Cardiac muscle cell (in vitro differentiated cells and primary cell): ENCODE measurements at places on chromosomes 16 and 17.

GRCh38 chr17:46777943-46778915 lies 40.3 kb downstream of the WNT3 start:
- no peak for DNase-seq

GRCh38 chr17:29292071-29292991 lies 1.6 kb downstream of the NUFIP2 start:
- DNase-seq = peak; percentile 55

DNA sequence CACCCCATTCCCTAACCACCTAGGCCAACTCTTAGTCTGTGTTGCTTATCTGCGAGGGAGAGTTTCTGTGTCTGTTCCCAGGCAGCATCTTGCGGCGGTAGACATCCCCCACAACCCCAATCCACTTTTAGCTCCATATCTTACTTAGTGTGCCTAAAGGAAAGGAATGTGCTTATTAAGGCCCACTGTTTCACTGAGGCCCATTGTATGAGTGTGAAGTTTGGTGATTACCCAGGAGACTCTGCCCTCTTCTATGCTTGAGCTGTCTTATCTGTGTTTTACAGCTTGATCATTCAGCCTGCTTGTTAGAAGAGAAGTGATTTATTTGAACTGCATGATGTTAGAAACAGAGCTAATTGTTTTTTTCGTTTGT lies 10.3 kb upstream of the MLYCD start:
- peak; percentile 60 for DNase-seq

GRCh38 chr17:9766970-9767369 lies 24.4 kb downstream of the DHRS7C start:
- no peak for DNase-seq

- no peak for DNase-seq
Measured at GRCh38 chr17:40224718-40225550, 5.8 kb downstream of the WIPF2 start.

DNA sequence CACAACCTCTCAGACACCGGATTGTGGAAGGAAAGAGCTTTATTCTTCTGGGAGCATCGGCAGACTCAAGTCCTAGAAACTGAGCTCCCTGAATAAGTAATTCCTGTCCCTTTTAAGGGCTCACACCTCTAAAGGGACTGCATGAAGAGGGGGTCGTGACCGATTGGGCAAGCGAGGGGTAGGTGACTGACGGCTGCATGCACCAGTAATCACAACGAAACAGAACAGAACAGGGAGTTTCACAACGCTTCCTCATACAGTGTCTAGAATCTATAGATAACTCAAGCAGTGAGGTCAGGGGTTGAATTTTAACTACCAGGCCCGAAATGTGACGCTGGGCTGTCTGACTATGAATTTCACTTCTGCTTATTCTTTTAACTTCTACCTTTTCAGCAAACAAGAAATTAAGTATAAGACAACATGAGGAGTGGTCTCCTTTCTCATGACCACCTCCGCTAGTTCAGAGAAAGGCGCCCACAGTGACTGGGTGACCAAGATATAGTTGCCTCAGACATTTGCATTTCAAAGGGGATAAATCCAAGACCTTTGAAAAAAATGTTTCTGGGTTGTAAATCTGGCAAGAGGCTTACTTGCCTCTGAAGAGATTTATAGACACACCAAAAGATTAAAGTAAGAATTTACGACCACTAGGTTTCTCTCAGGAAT lies 88.4 kb upstream of the ATF7IP2 start:
- no peak for DNase-seq

GRCh38 chr17:71440513-71440912 lies 680.3 kb upstream of the SOX9 start:
- DNase-seq = no peak

DNA sequence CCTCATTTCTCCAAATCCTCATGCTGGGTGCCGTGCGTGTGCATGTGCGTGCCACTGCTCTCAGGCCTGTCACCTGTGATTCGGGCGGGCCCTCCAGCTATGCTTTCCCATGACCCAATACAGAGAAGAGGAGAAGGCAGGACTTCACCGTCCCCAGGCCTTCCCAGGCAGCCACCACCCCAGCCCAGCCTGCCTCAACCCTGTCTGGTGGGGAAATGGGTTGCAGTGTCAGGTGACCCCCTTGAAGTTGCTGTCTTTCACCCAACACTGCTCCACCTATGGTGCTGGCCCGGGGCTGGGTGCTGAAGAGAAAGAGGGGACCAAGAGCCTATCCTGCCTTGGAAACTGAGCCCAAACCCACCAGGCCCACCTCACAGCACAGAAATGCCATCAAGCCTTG lies 94.7 kb downstream of the GOSR1 start:
- DNase-seq = no peak

DNA sequence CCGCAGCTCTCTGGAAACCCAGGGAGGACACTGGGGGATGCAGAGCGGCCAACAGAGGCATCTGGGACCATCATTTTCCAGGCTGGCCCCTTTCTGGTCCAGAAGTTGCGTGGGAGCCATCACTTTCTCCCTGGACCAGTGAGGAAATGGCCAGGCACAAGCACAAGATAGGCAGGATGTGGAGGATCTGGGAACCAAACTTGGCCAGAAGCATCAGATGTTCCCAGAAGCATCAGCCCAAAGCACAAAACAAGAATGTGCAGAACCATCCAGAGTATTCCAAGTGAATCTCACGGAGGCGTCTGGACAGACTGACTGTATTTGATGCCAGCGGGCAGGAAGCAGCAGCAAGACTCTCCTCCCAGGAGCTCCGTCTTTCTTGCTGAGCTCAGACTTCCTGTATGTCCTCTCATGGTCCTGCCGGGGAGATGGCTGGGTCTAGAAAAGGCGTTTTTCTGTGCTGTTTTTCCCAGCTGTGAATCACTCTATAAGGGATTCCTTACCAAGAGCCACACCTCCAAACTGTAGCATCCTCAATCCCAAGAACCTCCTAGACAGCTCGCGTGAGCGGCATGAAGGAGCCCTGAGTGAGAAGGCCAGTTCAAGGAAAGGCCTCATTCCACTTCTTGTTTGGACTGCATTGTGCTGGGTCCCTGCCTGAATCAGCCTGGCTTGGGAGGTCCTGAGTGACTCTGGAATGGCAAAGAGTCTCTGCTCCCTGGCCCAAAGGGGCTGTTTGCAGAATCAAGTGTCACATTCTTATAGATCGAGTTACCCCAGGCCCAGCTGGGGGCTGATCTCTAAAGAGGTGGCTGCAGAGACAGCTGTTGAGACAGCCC lies 49.5 kb upstream of the MTSS2 start:
- no peak for DNase-seq

DNA sequence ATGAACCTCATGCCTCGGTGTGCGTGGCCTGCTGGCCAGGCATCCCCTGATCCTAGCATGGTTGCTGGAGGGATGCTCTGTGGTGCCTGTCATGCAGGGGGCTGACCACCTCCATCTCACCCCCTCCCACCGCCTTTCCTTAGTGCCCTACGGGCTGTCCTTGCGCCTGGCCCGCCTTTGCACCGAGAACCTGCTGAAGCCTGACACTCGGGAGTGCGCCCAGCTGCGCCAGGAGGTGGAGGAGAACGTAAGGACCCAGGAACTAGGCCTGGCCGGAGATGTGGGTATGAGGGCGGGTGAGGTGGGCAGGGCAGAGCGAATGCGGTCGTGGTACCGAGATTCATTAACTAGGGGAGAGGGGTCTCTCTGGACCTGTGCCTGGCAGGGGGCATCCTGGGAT lies 19.0 kb downstream of the ITGB4 start:
- DNase-seq = no peak

DNA sequence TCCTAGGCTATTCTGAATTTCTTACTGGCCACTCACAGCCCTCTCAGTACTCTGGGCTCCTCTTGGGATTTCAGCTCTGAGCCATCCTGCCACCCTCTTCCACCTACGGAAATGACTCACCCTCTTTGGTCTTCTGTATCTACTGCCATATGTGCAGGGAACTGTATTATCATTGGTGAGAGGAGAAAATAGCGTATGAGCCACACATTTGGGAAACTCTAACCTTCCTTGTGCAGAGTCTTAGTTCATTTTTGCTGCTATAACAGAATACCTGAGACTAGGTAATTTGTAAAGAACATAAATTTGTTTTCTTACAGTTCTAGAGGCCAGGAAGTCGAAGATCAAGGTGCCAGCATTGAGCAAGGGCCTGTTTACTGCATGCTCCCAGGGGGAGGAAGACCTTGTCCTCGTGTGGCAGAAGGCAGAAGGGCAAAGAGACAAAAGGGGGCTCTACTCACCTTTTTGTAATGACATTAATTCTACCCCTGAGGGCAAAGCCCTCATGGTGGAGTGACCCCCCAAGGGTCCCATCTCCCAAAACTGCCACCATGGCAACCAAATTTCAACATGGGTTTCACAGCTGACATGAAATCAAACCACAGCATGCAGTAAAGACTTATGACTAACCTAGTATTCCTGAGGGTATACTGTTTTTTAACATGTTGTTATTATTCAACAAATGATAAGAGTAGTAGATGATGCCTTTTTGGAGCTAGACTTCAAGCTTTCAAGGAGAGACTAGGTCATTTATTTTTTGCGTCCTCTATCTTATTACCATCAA lies 191.8 kb downstream of the PRKCA start:
- peak; percentile 85 for DNase-seq

GRCh38 chr16:14309906-14310305 lies 238.8 kb downstream of the MRTFB start:
- DNase-seq = no peak

GRCh38 chr16:77191259-77191969 lies 424 bp downstream of the MON1B start:
- peak; percentile 13 for DNase-seq

DNA sequence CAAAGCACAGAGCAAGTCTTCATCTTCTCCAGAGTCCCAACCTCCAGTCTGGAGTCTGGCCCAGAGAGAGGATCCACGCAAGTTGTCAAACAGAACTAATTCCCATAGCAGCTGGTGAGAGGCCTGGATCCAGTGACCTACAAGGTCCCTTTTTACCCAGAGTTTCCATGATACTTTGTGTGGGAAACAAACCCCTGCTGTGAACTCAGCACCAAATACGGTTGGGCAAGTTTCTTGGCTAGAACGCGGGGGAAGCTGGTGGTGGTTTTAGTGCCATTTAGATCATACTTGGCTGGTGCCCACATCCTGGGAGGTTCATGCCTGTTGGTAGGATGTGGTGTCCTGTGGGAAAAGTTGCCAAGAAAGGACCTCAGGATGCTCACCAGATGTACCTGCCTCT lies 18.1 kb downstream of the TMC7 start:
- DNase-seq = peak; percentile 15

- DNase-seq = no peak
Measured at GRCh38 chr17:50194140-50194933, 7.1 kb downstream of the COL1A1 start.

GRCh38 chr16:51756447-51757123 lies 605.5 kb upstream of the SALL1 start:
- DNase-seq = no peak

DNA sequence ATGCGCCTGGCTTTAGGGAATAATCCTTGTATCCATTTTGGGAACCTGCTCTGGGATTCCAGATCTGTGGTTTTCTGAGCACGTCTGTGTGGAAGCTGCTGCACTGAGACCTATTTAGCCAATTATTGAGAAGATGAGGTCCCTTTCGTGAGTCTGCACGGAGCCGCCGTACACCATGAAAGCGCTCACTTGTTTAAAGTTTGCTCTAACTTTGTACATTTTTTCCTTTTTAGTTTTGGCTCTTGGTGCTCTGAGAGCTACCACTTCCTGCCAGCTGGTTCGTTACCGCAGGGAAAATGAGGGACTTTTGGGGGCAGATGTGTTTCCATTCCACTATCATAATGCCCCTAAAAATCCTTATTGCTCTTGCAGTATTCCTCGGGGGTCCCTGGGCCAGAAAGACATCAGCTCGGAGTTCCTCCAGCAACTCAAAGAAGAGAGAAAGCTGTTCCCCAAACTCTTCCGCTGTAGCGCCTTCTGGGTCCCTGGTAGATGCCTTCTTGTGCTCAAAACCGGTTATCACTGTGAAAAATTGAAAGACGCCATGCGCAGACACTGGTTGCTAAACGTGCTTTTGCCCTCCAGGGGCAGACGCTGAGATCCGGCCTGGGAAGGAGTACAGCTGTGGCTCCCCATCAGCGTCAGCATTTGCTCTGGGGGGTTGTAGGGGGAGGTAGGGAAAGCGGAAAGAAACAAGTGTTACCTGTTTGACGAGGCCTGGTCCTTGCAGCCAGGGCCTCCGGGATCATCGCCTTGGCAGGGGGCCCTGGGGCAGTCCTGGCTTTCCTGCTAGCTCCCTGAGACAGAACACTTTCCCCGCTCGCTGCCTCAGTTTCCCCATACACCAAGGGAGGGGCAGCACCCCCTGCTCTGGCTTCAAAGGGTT lies 238.1 kb downstream of the MRTFB start:
- no peak for DNase-seq

- DNase-seq = no peak
Measured at GRCh38 chr17:44637066-44637465, 19.2 kb upstream of the MEIOC start.

DNA sequence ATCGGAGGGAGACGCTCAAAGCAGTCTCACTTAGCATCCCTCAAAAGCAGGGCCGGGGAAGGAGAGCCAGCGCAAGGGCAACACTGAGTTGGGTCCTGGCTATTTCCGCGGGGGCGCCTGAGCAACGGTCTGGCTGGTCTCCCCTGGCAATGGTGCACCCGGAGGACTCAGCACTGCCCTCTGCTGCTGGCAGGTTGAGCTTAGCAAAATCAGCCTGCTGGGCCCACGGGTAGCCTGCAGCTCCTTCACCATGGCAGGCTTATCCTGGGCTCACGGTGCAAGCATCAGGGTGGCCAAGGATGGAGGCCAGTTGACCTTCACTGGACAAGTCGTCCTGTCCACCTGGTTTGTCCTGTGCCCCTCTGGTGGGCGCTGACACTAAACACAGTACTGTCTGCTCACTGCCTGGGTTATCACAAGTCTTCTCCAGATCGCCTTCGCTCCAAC lies 14.4 kb upstream of the ALDH3A1 start:
- peak; percentile 76 for DNase-seq

DNA sequence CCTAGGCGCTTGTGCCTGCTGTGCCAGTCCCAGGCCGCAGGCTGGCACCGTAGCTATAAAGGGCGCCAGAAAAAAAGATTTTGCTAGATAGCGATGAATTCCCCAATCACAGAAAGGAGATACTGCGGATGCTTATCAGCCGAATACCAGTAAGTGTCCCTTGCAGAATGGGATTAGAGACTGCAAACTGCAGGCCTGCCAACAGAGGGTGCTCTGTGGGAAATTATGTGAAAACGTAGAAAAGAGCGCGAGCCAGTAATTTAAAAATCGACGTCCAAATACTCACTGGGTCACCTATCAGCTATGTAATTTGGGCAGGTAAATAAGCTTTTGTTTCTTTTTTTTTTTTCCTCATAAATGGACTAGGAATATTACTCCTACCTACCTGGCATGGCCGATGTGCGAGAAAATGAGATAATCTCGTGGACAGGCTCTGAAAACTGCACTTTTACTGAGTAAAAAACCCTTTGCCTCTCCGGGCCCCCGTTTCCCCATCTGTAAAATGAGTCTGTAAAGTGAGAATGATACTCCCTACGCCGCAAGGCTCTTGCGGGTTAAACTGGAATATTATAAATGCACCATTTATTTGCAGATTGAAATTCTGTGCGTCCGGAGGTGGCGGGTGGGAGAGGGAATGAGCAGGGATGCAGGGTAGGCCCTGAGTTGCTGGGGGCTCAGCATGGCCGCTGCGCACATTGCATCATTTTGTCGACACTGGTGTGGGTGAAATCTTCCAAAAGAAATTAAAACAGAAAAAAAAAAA lies 1.2 kb upstream of the COG1 start:
- peak; percentile 73 for DNase-seq
